Naive thymus-derived CD4-positive, alpha-beta T cell (primary cell): ENCODE measurements at places on chromosomes 16 and 17.

GRCh38 chr17:59154721-59155438 lies at the start of gene SKA2:
Gene SKA2 (minus strand): TSS chr17:59155186. CDS start chr17:59155163, 23 bp downstream.
- peak within 1 kb of the TSS; percentile 75 for H3K27ac ChIP-seq
- peak within 1 kb of the TSS; percentile 89 for H3K4me3 ChIP-seq
- H3K27me3 ChIP-seq, result no peaks in the 10 kb centered on the region
- no peak for DNase-seq
- no peaks in the 10 kb centered on the region for H3K36me3 ChIP-seq

- no peak overlapping the region for H3K4me3 ChIP-seq
- no peak overlapping the region for H3K27ac ChIP-seq
- H3K27me3 ChIP-seq, result no peaks in the 10 kb centered on the region
- no peak for DNase-seq
- H3K4me1 ChIP-seq, result no peaks in the 10 kb centered on the region
- no peaks in the 10 kb centered on the region for H3K36me3 ChIP-seq
Observed at GRCh38 chr16:46785076-46785845, 37.1 kb upstream of the MYLK3 start.

DNA sequence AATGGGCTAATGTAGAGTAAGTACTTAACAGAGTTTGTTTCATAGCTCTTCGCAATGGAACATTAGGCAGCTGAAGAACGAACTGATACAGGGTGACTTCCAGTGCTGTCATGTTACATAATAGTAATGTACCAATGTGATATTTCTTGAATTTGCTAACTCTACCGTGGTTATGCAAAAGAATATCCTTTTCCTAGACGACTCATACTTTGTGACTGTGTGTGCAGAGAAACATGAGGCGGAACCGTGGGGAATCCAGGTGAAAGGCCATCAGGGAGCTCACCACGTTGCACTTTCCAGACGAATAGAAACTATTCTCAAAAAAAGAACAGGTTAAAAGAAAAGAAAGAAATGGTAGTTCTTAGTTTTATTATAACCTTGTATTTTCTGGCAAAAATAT lies 13.2 kb downstream of the NOB1 start:
- no peaks in the 10 kb centered on the region for H3K4me1 ChIP-seq
- H3K4me3 ChIP-seq, result no peak overlapping the region

- no peak for DNase-seq
- H3K36me3 ChIP-seq, result no peaks in the 10 kb centered on the region
- no peaks in the 10 kb centered on the region for H3K4me1 ChIP-seq
- H3K27ac ChIP-seq, result no peak overlapping the region
- H3K4me3 ChIP-seq, result no peak overlapping the region
- no peaks in the 10 kb centered on the region for H3K27me3 ChIP-seq
Observed at GRCh38 chr16:55256412-55257016, 67.5 kb upstream of the IRX6 start.

GRCh38 chr16:89166696-89167424 lies 4.7 kb upstream of the CDH15 start:
- H3K27ac ChIP-seq, result no peak overlapping the region
- no peaks in the 10 kb centered on the region for H3K27me3 ChIP-seq
- DNase-seq, result no peak

DNA sequence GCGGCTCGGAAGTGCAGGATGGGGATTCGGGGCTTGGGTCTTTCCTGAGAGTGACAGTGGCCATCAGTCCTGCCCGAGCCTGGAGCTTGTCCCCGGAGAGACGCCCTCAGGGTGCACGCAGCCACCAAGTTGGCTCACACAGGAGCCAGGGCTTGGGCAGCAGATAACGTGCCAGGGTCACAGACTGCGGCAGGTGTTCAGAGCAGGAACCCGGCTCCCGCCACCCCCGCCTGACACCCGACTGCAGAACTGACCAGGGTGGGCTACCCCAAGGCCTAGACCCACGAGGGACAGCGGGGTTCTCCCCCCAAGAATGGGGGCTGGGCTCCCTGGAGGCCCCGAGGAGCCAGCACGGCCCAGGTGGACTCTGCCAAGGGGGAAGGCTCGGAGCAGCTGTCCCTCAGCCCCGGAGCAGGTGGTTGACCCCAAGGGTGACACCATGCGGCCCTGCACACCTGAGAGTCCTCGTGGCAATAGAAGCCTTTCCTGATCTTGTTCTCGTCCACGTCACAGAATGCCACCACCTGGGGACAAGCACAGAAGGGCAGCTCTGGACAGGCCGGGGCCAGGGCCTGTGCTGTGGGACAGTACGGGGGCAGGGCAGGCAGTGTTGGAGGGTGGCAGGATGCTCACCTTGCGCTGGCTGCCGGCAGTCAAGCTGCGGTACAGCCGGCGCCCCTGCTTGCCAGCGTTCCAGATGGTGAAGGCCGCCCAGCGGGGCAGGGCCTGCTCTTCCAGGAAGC lies 117.1 kb upstream of the ZNF750 start:
- no peak overlapping the region for H3K4me3 ChIP-seq
- H3K36me3 ChIP-seq, result peaks cover 17% of the 10 kb centered on the region
- no peak overlapping the region for H3K27ac ChIP-seq
- DNase-seq, result no peak

GRCh38 chr17:15287538-15288267 lies 22.6 kb upstream of the PMP22 start:
- no peaks in the 10 kb centered on the region for H3K27me3 ChIP-seq
- no peaks in the 10 kb centered on the region for H3K36me3 ChIP-seq
- no peak for DNase-seq
- H3K4me3 ChIP-seq, result no peak overlapping the region
- H3K27ac ChIP-seq, result no peak overlapping the region

- no peaks in the 10 kb centered on the region for H3K36me3 ChIP-seq
- no peak for DNase-seq
- H3K4me1 ChIP-seq, result no peaks in the 10 kb centered on the region
- no peak overlapping the region for H3K4me3 ChIP-seq
Observed at GRCh38 chr17:33492731-33493265, 199.7 kb upstream of the ASIC2 start.

GRCh38 chr16:56625140-56625942 lies at the start of gene MT1E:
Gene MT1E (plus strand): TSS chr16:56625781. CDS start chr16:56625852, 71 bp downstream.
- H3K27ac ChIP-seq, result peak within 1 kb of the TSS; percentile 15
- H3K4me1 ChIP-seq, result no peaks in the 10 kb centered on the region
- peak within 1 kb of the TSS; percentile 54 for H3K4me3 ChIP-seq
- no peaks in the 10 kb centered on the region for H3K27me3 ChIP-seq
- peak; percentile 38 for DNase-seq

DNA sequence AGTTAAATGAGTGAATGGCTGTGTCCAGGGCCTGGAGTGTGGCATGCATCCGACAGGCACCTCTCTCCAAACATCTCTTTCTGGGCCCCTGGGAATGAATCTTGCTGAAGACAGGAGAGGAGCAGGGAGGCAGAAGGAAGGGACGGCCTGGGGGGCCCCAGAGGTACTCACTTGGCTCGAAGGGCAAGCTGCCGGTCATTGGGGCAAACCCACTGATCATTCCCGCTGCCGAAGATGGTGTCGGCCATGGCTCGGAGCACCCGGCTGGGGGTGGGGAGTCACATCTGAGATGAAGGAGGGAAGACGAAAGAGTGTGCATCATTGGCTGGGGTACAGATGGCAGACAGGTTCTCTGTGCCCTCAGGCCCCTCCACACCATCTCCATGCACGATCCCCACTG lies 25.3 kb downstream of the RPH3AL start:
- no peak overlapping the region for H3K4me3 ChIP-seq
- peaks cover 24% of the 10 kb centered on the region for H3K4me1 ChIP-seq
- H3K36me3 ChIP-seq, result no peaks in the 10 kb centered on the region
- no peak for DNase-seq

DNA sequence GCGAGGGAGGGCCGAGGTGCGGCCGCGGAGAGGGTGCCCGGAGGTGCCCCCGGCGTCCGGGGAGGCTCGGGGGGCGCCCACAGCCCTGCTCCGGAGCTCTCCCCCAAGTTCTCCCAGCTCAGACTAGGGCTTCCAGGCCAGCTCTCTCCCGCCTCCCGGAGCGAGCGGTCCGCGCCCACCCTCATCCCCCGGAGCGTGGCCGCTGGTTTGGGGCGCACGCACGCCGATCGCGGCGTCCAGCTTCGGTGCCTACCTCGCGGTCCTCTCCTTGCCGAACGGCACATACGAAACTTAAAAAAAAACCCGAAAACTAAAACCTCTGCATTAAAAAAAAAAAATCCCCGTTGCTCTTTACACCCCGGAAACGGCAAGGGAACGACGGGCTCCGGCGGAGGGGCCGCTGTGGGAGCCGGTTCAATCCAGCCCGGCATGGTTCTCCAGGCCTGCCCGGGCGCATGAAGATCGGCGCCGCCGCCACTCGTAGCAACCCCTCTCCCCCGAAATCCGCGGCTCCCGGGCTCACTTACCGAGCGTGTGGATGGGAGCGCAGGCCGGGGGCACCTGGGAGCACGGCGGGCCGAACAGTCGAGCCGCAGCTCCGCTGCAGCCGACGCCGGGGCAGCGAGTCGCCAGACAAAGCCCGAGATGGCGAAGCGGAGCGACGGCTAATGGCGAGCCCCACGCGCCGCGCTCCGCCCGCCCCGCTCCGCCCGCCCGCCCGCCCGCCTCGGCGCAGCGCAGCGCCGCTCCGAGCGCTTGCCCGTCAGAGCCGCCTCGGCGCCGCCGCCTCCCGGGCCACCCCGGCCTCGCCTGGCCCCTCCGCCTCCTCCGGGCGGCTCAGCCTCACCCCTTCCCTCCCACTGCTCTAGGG lies 973 bp upstream of the UBTF start:
- peak overlapping the region; percentile 96 for H3K4me3 ChIP-seq
- no peaks in the 10 kb centered on the region for H3K36me3 ChIP-seq
- DNase-seq, result peak; percentile 75
- H3K4me1 ChIP-seq, result peaks cover 23% of the 10 kb centered on the region

DNA sequence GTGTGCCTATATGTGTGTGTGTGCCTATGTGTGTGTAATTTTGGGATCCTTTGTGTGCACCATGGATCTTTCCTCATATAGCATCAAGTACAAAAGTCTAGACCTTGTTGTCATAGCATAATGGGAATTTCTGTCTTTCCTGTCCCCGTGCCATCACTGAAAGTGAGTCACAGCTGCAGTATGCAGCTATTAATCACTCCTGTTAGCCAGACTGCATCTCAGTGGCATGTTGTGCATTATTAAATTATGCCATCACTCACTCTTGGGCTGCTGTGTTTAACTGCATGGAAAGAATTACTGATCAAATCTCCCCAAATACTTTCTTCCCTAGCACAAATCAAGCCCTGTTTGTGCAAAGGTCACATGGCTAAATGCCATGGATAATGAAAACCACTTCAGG lies 92.4 kb downstream of the CBLN1 start:
- H3K4me3 ChIP-seq, result no peak overlapping the region
- H3K27me3 ChIP-seq, result no peaks in the 10 kb centered on the region
- H3K36me3 ChIP-seq, result no peaks in the 10 kb centered on the region
- no peaks in the 10 kb centered on the region for H3K4me1 ChIP-seq

GRCh38 chr17:77116371-77116860 lies 24.4 kb upstream of the SEC14L1 start:
- no peaks in the 10 kb centered on the region for H3K36me3 ChIP-seq
- no peak for DNase-seq
- no peaks in the 10 kb centered on the region for H3K4me1 ChIP-seq
- H3K27ac ChIP-seq, result no peak overlapping the region

DNA sequence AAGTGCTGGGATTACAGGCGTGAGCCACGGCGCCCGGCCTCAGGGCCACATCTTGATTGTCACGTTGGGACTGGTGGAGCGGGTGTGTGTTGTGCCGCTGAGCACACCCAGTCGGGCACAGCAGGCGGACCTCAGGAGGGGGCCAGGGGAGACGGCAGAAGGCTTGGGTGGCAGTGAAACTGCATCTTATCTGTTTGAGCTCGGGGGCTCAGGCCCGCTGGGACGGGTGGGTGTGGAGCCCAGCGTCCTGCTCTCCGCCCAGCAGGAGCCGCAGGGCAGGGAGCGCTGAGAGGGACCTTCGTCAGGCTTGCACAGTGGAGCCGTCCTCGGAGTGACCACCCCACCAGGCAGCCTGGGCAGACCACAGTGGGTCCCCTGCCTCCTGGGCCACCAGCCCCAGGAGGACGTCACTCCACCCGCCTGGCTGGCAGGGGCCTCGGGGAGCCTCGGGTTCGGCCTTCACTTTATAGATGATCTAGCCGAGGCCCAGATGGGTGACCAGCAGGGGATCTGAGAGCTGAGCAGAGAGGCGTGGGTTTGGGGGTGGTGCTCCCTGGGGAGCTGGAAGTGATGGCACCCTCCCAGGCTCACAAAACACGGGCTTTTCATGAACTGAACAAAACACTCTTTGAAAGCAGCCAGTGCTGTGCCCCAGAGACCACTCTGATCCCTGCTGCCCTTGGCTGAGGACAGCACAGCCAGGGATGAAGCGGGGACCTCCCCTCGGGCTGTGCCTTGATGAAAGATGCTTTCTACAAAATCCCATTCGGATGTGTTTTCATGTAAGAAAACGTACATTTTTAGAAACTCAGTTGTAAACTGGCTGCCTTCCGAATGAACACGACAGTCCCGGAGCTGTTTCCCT lies 181.1 kb downstream of the SEC14L1 start:
- no peak overlapping the region for H3K27ac ChIP-seq
- no peak for DNase-seq
- peaks cover 60% of the 10 kb centered on the region for H3K4me1 ChIP-seq
- H3K4me3 ChIP-seq, result no peak overlapping the region
- no peaks in the 10 kb centered on the region for H3K36me3 ChIP-seq
- H3K27me3 ChIP-seq, result no peaks in the 10 kb centered on the region

- H3K4me1 ChIP-seq, result peaks cover 18% of the 10 kb centered on the region
- peaks cover 6% of the 10 kb centered on the region for H3K36me3 ChIP-seq
- no peaks in the 10 kb centered on the region for H3K27me3 ChIP-seq
Observed at GRCh38 chr16:15671530-15672117, 21.6 kb downstream of the NDE1 start.

DNA sequence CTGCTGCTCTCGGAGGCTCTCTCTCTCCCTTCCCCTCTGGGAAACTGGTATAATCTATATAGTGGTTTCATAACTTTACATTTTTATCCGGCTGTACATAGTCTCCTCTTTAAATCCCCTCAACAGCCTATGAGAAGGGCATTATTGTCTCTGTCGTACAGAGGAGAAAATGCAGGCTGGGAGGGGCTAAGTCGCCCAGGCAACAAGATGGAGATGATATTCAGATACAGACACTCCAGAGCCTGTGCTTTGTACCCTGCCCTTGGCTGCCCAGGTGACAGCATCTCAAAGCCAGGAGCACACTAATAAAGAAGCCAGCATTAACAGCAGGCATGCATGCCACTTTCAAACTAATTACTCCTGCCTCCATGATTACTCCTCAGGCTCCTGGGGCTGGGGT lies 4.7 kb upstream of the EIF1 start:
- no peak overlapping the region for H3K4me3 ChIP-seq
- no peak overlapping the region for H3K27ac ChIP-seq
- H3K36me3 ChIP-seq, result no peaks in the 10 kb centered on the region
- no peak for DNase-seq

- H3K36me3 ChIP-seq, result no peaks in the 10 kb centered on the region
- H3K4me1 ChIP-seq, result peaks cover 14% of the 10 kb centered on the region
- no peak for DNase-seq
- no peak overlapping the region for H3K4me3 ChIP-seq
Observed at GRCh38 chr16:1333854-1334700, 632 bp downstream of the BAIAP3 start.

DNA sequence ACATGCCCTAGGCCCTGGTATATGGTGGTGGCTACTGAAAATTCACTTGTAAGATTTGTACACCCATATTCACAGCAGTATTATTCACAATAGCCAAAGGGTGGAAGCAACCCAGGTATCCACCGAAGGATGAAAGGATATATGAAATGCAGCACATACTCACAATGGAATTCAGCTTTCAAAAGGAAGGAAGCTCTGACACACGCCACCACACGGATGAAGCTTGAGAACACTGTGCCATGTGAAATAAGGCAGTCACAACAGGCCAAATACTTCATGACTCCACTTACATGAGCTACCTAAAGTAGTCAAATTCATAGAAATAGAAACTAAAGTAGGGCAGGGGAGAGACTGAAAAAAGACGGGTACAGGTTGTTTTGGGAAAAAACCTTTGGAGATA lies 2.9 kb downstream of the XPO6 start:
- peak overlapping the region; percentile 38 for H3K27ac ChIP-seq
- peaks cover 11% of the 10 kb centered on the region for H3K36me3 ChIP-seq
- H3K27me3 ChIP-seq, result no peaks in the 10 kb centered on the region
- DNase-seq, result no peak
- H3K4me3 ChIP-seq, result peak overlapping the region; percentile 20
- H3K4me1 ChIP-seq, result peaks cover 30% of the 10 kb centered on the region
